Adipocyte (in vitro differentiated cells): ENCODE measurements at places on chromosomes 16 and 17.

DNA sequence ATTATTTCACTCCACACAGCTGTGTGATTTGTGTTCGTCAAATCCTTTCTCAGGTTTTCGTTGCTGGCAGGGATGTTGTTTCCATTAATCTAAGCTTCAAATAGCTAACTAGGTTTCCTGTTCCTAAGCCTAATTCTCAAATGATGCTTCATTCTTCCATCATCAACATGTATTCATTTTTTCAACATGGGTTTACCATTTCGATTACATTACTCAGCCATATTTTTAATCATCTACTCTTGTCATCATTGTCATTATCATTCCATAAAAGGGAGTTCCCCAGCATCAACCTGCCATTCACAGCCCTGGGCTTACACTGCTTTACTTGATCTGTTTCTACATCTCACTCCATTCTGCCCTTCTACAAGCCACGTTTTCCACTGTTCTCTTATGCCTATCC, 33.3 kb upstream of the ANKFN1 start:
- DNase-seq = no peak

DNA sequence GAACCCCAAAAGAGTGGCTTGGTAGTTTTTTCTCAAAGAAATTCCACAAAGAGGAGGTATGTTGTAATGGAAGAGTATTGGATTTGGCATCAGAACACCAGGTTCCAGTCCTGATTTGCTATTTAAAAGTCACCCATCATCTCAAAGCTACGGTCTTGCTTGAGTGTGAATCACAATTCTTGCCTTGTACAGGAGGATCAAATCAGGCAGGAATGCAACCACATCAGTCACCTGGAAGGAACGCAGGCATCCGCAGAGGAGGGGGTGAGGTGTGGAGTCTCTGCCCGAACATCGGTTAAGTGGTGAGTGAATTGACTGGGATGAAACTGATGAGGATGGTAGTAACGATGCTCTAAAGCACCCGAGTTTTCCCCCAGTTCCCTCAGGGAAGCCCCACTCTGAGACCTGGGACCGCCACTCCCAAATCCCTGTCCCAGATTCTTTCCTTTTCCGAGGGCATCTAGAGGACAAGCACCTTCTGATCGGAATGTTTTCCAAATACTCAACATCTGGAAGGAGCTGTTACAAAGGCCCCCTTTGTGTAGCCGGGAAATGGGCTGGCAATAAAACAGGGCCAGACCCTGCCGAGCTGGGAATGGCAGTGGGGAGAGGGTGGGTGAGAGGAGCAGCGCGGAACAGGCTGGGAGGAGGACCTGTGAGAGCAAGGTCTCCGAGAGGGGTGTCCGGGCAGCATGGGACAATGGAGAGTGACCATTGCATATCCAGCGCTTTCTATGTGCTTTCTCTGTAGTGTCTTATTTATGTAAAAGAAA, 469.6 kb downstream of the SLC39A11 start:
- DNase-seq = no peak

GRCh38 chr17:67475161-67475937, 98.3 kb downstream of the PITPNC1 start:
- peak; percentile 72 for DNase-seq

DNA sequence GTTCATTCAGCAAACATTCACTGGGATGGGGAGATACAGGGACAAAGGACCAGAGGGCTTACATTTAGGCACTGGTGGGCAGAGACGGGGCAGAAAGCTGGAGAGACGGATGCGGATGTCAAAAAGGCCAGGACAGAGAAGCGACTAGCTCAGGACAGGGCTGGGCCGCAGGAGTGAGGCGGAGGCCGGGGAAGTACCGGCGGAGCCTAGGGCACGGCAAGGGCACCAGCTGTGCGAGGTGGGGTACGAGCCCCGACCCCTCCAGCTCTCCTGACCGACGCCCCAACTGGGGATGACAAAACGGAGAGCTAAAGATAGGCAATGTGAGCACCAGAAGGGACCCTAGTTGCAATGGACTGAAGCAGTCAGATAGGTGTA, 3.9 kb upstream of the SGCA start:
- no peak for DNase-seq

- DNase-seq = peak; percentile 90
Observed at GRCh38 chr17:78865682-78866390, 25.2 kb upstream of the USP36 start.
